Substantia nigra (tissue), 51 donors: ENCODE measurements at places on chromosomes 5 and 9.
A peak's percentile ranks its signal among the peaks of the same experiment; 100 is the strongest.

- peak; percentile 25 for DNase-seq
These were observed 14.1 kb downstream of the SEMA4D start for GRCh38 chr9:89483592-89484474.

GRCh38 chr9:130288393-130288792 is 22.8 kb downstream of the HMCN2 start:
- DNase-seq = no peak

- no peak for DNase-seq
These were observed 839 bp downstream of the GABRG2 start for GRCh38 chr5:162068412-162068811.

GRCh38 chr5:82593481-82593880 is 315.3 kb upstream of the RPS23 start:
- DNase-seq = no peak

DNA sequence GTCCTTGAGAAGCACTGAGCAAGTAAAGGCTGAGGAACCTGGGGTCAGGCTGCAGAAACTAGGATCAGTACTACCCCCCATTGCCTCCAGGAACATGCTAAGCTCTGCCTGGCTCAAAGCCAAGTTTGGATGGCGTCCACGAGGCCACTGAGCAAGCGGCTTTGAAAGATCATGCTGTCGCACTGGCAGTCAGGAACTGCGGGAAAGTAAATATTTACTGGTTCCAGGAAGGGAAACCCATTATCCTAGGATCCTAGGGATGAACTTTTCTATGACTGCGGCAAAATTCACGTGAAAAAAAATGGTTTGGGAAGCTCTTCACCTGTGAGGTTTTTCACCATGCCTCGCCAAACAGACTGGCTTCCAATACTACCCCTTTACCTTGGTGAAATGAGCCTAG is 75.3 kb upstream of the PJA2 start:
- DNase-seq = peak; percentile 7

DNA sequence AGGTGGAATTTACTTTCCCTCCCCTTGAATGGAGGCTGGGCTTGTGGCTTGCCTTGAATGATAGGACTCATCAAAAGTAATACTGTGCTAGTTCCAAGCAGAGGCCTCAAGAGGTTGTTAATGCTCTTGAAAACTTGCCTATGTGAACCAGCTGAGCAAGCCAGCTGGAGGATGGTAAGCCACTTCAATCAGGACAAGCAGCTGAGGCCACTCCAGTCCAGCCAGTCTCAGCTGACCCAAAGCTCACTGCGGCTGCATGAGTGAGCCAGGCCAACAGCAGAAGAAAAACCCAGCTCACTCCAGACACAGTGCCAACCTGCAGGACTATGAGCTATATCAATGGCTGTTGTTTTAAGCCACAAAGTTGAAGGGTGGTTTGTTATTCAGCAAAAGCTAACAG is 182.8 kb downstream of the MCTP1 start:
- no peak for DNase-seq

DNA sequence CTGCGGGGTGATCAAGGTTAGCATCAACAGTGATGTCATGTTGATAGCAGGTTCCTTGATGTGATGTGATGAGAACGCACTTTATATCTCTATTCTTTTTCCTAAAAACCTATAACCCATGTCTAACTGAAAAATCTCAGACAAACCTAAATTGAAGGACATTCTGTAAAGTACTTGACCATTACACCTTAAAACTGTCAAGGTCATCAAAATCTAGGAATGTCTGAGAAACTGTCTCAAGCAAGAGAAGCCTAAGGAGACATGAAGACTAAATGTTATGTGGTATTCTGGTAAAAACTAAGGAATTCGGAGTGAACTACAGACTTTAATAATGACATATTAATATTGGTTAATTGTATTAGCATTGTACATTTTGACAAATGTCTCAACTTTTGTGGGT is 170.0 kb downstream of the AOPEP start:
- no peak for DNase-seq

DNA sequence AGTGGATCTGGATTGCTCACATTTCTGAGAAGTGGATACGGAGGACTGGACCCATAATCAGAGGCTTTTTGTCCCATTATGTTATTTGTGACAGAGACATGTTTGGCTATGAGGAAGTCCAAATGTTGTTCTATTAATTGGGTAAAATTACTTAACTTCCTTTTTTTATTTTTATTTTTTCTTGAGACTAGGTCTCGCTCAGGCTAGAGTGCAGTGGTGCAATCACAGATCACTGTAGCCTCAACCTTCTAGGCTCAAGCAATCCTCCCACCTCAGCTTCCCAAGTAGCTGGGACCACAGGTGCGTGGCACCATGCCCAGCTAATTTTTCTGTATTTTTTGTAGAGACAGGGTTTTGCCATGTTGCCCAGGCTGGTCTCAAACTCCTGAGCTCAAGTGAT is 11.9 kb upstream of the PGGT1B start:
- no peak for DNase-seq

GRCh38 chr9:38215465-38215864 is 146.4 kb upstream of the SHB start:
- no peak for DNase-seq

- no peak for DNase-seq
These were observed 15.7 kb downstream of the TMEM8B start for GRCh38 chr9:35844628-35845270.
